Activated CD4-positive, alpha-beta T cell treated with anti-CD3 and anti-CD28 coated beads for 36 hours (primary cell): ENCODE measurements at places on chromosomes 16 and 17. TPM values are rescaled to one million over a fixed set of nuclear protein-coding genes. Genes with fewer than 3 reads are reported as not detected.
A peak's percentile ranks its signal among the peaks of the same experiment; 100 is the strongest.

Gene CRISPLD2
- 0.05 TPM for total RNA-seq

DNA sequence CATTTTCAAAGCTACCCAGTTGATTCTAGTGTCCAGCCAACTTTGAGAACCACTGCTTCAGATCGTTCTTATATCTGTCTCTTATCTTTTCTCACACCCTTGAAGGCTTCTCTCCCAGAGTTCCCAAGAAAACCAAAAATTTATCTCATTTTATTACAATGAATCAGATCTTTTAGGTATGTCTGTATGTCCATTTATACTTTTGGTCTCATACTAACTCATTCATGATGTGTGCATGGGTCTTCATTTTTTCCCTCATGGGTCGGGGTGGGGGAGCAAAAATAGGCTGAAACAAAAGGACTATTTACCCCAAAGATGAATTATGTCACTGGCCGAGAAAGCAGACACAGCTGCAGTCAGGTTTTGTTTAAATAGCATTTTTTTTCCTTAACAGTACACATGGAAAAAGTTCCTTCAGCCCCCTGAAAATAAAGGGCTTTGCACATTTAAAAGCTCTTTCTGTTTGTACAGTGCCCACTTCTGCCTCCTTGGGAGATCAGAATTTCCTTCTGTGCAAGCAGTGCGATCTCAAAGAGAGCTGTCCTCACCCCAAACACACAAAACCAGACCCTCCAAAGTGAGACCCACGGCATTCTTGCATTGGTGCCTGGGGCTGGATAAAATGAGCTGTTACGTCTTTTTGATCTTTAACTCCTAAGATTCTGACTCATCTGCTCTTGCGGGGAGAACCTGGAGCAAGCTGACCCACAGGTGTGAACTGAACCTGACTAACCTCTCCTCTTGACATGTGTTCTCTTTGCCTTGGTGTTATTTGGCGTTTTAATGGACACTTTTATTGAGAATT lies 251.2 kb upstream of the ELAC2 start:
- no peak for DNase-seq

DNA sequence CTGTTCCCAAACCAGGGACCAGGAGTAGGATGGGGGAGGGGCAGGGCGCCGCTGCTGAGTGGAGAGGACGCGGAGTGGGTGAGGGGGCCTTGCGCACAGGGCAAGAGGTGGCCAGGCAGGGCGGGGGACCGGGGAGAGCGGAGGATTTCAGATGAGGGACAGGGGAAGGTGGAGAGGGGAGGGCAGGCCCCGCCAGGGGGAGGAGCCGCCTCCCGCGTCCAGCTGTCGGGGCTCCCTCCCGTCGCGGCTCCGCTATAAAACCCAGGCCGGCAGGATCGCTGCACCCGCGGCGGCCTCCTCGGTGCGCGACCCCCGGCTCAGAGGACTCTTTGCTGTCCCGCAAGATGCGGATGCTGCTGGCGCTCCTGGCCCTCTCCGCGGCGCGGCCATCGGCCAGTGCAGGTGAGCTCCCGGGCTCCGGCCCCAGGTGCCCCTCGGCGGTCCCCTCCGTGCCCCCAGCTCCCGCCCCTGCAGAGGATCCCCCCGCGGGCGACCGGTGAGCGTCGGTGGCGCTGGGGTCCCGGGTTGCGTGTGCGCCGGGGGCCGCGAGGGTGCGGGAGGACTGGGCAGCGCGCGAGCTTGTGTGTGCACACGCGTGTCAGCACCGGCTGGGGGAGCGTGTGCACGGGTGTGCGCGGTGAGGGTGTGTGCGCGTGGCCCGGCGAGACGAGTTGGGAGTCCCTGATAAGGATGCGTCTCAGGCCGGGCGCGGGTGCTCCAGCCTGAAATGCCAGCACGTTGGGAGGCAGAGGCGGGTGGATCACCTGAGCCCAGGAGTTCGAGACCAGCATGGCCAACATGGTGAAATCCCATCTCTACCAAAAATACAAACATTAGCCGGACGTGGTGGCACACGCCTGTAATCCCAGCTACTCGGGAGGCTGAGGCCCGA lies at the start of gene CA4:
Gene CA4, plus strand, starts transcription at position 283 of the 892 bp plus-strand sequence. Its CDS starts 62 bp downstream, at position 345.
- DNase-seq: no peak

Gene PLEKHG4
- total RNA-seq: 23.1 TPM

DNA sequence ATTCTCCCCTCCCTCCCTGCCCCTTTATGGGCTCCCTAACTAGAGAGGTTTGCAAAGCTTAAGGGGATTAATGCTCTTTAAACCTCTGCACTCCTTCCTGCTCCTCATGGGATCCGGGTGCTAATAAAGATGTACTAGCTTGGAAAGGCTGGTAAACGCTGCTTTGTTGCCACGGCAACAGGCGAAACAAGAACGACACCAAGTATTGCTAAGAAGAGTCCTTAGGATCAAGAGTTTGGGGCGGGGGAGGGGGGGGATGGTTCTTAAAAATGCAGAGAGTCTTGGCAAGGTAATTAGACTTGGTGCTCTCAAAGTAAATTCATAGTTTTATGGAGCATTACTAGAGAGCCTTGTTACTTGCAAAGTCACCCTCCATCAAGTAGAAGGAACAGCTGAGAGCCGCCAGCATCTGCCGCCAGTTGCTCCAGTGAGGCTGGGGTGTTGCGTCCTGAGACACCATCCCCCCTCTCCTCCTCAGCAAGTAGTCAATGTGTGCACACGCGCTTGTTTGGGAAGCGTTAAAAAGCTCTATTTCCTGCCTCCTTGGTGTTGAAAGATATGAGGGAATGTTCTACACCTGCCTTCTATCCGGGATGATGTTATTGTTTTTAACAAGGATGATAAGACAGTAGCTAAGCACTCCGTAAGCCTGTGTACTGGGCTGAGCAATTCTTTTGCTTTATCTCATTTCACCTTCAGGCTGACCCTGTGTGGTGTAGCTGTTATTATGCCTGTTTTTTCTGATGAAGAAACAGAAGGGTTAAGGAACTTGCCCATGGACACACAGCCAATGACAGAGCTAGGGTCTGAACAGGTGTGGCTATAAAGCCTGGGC lies 190.9 kb downstream of the CCDC182 start:
- peak; percentile 24 for DNase-seq

DNA sequence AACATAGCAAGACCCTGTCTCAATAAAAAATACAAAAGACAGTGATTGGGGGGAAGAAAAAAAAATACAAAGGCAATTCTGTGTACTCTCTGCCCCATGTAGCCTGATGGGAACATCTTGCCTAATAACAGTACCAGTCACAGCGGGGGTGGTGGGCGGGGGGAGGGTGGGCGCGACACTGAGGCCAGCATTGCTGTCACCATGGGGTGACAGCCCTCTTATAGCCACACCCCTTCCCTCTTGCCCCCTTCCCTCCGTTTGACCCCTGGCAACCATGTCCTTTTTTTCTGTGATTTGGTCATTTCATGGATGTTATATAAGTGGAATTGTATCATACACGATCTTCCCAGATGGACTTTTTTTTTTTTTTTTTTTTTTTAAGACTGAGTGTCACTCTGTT lies 80.9 kb downstream of the DNAH17 start:
- DNase-seq: no peak

- peak; percentile 73 for DNase-seq
Observed at GRCh38 chr17:49224198-49224996, 6.2 kb downstream of the PHOSPHO1 start.

Gene PRR15L
- total RNA-seq: not detected

DNA sequence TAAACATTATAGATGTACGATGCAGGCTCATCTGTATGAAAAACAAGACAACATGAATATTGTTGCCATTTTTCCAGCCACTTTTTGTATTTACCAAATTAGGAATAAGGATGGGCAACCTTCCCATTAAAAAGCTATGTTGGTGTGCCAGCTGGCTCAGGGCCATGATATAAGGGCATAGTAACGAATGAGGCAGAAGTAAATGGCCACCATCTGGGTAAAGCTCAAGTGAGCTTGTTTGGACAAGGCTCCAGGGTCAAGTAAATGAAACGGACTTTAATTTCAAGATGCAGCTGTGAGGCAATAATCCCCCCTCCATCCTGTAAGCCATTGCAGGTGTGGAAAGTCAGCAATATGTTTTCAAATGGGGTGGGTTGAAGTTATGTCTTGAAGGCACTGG lies 930.9 kb upstream of the CDH8 start:
- DNase-seq: no peak

Gene GPR179
- 0.07 TPM for total RNA-seq

Gene DHX38
- 79.0 TPM for total RNA-seq

GRCh38 chr17:51120739-51121619 lies at the start of gene SPAG9:
TSS of gene SPAG9 (minus strand) at chr17:51120868. CDS start at chr17:51120656, 212 bp downstream.
- peak; percentile 95 for DNase-seq

DNA sequence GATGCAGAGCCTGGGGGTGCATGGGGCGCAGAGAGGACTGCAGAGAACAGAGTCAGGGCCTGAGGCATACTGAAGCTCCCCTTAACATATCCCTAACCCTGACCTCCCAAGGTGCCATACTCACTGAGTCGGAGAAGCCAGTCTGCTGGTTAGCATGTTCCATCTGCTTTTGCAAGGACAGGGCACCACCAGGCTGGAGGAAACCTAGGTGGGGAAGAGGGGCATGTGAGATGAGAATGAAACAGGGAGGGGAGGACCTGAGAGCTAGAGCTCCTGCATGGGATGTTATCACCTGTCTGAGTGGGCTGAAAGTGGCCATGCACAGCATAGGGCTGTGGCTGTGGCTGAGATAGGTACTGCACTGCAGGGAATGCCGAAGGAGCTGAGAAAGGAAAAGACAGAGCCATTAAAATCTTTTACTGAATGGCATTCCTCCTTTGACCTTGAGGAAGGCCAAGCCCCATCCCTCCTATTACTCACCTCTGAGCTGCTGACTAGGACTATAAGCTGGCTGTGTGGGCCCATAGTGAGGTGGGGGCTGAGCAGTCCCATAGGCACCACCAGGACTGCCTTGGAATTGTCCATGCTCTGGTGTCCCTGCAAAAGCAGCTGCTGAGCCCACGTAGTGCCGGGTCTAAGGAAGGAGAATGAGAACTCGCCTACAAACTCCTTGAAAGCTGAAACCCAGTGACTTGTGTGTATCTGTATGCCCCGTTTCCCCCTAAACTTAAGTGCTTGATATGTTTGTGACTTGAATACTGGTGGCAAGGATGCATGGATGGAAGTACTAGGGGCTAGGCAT lies 1.9 kb downstream of the GPS2 start:
- DNase-seq: no peak

Gene CCL8
- total RNA-seq: not detected

Gene ARHGAP23
- 0.55 TPM for total RNA-seq

GRCh38 chr17:20022701-20023100 lies 13.5 kb downstream of the SPECC1 start:
- no peak for DNase-seq

DNA sequence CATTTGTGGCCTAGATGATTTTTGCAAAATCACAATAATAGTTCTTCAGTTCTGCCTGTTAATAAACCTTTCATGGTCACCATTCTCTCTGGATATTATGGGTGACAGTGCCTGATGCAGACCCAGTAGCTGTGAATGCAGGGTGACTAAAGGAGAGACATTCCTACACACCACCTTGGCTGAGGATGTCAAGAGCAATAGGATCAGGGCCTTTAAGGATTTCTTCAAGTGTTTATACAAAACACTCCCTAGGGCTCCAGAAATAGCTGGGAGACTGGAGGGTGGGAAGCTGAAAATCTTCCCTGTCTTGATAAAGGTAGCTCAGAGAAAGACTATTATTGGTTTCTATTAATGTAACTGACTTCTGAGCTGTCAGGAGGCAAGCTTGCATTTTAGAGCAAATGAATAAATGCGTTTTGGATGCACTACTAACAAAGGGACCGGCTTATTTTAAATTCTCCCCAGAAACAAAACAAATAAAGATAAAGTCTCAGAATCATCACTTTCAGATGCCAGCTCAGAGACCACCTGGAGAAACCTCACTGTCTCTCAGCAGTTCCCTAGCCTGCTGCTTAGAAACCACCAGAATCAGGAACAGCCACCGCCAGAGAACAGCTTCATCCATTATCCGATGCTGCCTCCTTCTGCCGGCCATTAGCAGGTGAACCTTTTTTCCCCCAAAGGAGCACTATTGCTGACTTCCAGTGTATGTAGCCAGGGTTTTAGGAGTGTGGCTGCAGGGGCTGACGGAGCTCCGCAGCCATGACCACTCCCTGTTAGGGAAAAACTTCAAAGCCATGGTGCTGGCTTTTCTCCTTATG lies 171.4 kb upstream of the DYNLRB2 start:
- peak; percentile 16 for DNase-seq

Gene ZACN
- 4.8 TPM for total RNA-seq

GRCh38 chr17:61687769-61688168 lies 96.8 kb upstream of the NACA2 start:
- DNase-seq: no peak

Gene ITGA2B
- total RNA-seq: 1.7 TPM

Gene ITGB3
- total RNA-seq: not detected

- DNase-seq: no peak
Observed at GRCh38 chr17:27322026-27322425, 28.1 kb downstream of the WSB1 start.

Gene MTHFSD
- 21.2 TPM for total RNA-seq

Gene PDILT
- not detected for total RNA-seq

Gene TCAP
- 0.95 TPM for total RNA-seq

Gene GNG13
- not detected for total RNA-seq

- DNase-seq: peak; percentile 84
Observed at GRCh38 chr16:22948603-22949368, 134.8 kb downstream of the HS3ST2 start.

Gene RRAD
- total RNA-seq: 0.19 TPM

GRCh38 chr16:48059936-48060335 lies 95.9 kb downstream of the ABCC12 start:
- DNase-seq: no peak

DNA sequence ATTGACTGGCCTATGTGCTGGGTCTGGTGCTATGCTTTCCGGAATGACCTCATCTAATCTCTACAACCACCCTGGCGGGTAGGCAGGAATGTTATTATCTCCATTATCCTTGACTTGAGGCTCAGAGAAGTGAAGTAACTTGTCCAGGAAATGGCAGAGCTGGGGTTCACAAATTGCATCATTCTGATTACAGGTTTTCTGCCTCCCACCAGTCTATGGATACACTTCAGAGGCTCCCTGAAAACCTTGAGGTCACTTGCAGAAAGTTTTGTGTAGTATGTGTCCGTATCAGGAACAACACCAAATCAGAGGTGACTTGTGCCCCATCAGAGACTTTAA lies 19.1 kb downstream of the NOD2 start:
- no peak for DNase-seq

GRCh38 chr16:87067003-87067556 lies 250.1 kb downstream of the C16orf95 start:
- DNase-seq: no peak

DNA sequence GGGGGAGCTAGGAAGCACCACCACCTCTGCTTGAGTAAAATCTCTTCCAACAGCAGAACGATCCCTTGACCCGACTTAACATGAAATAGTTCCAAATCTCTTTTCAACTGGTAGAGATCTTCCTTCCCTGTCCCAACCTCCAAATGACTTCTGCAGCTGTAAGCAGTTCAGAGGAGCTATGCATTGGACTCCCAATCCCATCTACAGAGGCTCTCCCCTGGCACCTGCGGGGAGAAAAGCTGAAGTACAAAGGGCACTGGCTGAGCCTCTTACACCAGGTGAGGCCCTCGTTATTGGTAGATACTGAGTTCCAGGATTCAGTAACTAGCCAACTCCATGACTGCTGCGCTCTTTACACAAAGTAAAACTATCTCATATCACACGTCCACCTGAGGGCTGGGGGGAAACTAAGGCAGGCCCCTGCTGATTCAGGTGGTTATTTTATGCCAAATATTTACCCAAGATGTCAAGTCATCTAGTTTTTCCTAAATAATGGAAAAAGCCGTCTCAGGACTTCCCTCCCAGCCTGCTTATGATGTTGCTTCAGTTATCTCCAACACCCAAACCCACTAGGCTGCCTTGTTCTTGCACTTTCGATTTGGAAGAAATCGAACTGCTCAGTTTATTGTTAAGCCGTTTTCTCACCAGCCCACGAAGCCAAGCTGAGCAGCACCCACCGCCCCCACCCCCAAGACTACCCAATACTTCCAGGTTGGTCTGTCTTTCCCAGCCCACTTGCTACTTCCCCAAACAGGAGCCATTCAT lies 3.2 kb downstream of the ACTG1 start:
- peak; percentile 58 for DNase-seq

Gene HASPIN
- 21.0 TPM for total RNA-seq
